ENCODE measurements at places on chromosomes 13 and 19.

DNA sequence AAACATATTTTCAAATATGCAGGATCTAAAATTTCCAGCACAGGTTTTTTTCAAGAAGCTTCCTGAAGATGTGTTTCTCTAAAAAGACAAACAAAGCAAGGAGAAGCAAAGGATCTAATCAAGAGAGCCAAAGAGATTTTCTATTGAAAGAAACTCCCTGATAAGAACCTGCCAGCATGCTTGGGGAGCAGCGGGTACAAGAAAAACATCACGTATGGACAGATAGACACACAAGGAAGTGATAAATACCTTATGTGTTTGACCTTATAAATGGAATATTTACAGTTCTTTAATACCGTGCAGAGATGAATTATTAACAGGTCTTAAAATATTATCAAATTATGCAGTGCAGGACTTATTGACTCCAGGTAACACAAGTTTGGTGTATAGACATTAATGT lies 562.1 kb downstream of the DACH1 start:
- no peak overlapping the region for H3K27ac ChIP-seq
- H3K27me3 ChIP-seq = no peaks in the 10 kb centered on the region
- H3K4me3 ChIP-seq = no peak overlapping the region
- H3K4me1 ChIP-seq = no peaks in the 10 kb centered on the region
- DNase-seq = no peak

DNA sequence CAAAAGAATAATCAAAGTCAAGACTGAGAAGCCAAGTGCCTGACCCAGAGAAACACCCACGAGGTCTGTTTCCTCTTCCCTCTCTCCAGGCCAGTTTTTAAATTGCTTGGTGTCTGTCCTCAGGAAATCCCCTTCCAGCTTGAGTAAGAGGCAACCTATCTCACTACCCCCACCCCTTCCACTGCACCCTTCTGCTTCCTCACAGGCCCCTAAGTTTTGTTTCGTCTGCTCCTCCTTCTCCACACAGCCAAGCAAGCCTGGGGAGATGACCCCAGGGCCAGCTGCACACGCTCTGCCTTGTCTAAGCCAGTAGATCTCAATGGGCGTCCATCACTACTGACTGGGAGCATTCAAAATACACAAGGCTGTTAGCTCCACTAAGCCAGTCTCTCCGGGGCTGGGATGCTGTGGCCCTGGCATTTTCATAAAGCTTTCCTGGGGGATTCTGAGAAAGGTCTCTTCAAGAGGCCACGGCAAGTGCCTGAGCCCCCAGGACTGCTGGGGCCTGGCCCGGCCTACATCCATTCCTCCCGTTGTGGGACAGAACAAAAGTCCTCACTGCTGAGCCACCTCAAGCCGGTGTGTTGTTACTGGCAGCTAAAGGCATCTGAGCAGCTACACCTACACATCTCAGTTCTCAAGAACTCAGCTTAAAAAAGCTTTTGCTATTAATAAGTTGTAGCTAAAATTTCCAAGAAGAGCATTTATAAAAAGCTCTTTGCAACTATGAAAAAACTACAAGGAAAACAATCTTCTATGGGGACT lies 14.9 kb upstream of the IL4I1 start:
- H3K36me3 ChIP-seq = peaks cover 66% of the 10 kb centered on the region
- no peak for DNase-seq
- H3K4me1 ChIP-seq = no peaks in the 10 kb centered on the region
- no peaks in the 10 kb centered on the region for H3K27me3 ChIP-seq

GRCh38 chr13:98509271-98510155 lies 67.4 kb downstream of the STK24 start:
- peaks cover 10% of the 10 kb centered on the region for H3K36me3 ChIP-seq
- DNase-seq = peak; percentile 71
- peaks cover 5% of the 10 kb centered on the region for H3K4me1 ChIP-seq
- no peaks in the 10 kb centered on the region for H3K27me3 ChIP-seq
- no peak overlapping the region for H3K4me3 ChIP-seq
- H3K27ac ChIP-seq = no peak overlapping the region

- H3K27me3 ChIP-seq = no peaks in the 10 kb centered on the region
- no peak for DNase-seq
- no peaks in the 10 kb centered on the region for H3K36me3 ChIP-seq
- no peak overlapping the region for H3K27ac ChIP-seq
- H3K4me1 ChIP-seq = no peaks in the 10 kb centered on the region
- no peak overlapping the region for H3K4me3 ChIP-seq
Observed at GRCh38 chr19:9953802-9954542, 17.7 kb upstream of the OLFM2 start.

DNA sequence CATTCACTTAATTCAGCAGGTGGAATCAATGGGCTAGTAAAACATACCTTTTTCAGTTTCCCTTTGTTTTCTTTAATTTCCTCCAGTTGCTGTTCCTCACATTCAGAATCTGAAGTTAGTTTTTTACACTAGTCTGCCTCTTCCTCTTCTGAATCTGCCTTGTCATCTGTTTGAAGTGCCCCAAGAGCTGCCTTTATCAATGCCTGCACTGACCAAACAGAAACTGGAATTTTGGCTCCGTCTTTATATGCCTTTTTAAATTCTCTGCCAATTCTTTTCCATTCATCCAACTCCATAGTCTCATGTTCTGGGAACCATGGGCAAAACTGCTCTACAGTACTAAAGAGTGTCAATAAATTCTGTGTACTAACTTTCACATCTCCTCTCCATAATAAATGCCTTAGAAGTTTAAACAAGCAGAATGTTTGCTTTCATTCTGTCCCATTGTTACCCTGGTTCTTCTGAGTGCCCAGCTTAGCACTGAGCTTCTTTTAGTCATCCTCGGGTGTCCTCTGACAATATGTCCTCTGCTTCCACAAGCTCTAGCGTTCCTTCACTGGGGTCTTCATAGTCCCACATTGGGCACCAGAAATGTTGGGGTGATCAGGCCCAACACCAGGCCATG lies 154.2 kb downstream of the ZNF486 start:
- H3K27me3 ChIP-seq = no peaks in the 10 kb centered on the region
- no peak for DNase-seq
- H3K27ac ChIP-seq = no peak overlapping the region
- no peaks in the 10 kb centered on the region for H3K36me3 ChIP-seq
- peaks cover 3% of the 10 kb centered on the region for H3K4me1 ChIP-seq
- H3K4me3 ChIP-seq = no peak overlapping the region

All from trophoblast cell (in vitro differentiated cells and primary cell).